ENCODE measurements at places on chromosomes 6 and 20. TPM values are rescaled to one million over a fixed set of nuclear protein-coding genes. Genes with fewer than 3 reads are reported as not detected.

DNA sequence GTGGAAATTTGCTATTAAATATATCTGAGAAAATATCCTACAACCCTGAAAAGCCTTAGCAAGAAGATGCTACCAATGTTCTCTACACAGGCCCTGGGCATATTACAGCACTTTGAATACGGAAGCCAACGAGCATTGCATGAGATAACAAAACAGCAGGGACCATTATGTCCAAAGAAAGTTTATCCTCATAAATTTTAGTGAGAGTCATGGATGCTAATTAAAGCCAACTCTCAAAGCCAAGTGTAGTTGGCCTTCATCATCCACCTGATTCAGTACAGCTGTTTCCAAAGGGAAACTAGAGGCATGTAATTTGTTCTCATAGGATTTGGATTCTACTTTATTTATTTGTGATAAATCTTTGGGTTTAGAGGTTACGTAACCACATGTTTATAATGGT, 564.8 kb downstream of the RFPL4B start:
- DNase-seq: no peak

AHCY gene
- 95.5 TPM for total RNA-seq

DNA sequence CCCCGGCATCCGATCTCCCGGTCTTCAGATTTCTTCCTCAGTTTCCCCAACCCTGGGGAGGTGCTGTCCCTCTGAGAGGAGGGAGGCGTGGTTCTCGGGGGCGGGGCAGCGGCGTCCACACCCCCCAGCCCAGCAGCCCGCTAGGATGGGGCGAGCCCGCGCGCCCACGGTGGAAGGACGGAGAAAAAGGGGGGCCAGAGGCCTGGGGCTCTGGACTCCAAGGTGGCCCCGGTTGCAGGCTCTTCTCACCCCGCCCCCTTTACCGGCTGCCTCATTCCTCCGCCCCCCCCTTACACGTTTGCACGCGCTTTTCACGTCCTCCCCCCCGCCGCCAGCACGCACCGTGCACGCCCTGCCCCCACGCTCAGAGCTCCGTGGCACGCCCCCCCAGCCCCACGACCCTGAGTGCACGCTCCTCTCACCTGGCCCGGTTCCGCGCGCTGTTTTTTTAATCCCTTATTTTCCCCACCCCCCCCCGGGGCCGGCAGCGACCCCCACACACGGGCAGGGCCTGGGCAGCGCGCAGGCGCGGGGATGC, 402 bp downstream of the ZBTB12 start:
- peak; percentile 71 for DNase-seq

HDGFL1 gene
- not detected for total RNA-seq

GRCh38 chr6:88287696-88288095, 121.5 kb upstream of the CNR1 start:
- DNase-seq: no peak

RRAGD gene
- total RNA-seq: 5.7 TPM

- no peak for DNase-seq
These were observed 104.5 kb upstream of the CARMIL1 start for GRCh38 chr6:25174678-25175077.

DNA sequence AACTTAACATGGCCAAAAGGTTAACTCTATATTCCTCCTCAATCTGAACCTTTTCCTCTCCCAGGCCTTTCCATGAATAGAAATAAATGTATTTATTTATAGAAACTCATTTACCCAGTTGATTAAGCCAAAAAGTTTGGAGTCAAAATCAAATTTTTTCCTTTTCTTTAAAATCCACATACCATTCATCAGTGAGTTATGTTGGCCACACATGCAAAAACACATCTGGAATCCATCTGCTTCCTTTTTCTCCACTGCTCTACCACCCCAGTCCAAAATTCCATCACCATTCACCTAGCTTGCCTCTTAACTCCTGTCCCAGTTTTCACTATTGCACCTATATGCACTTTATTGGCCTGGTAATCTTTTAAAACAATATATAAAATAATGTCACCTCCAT, 62.4 kb upstream of the TMEM200A start:
- DNase-seq: no peak
